ENCODE measurements at places on chromosomes 3 and 15.

DNA sequence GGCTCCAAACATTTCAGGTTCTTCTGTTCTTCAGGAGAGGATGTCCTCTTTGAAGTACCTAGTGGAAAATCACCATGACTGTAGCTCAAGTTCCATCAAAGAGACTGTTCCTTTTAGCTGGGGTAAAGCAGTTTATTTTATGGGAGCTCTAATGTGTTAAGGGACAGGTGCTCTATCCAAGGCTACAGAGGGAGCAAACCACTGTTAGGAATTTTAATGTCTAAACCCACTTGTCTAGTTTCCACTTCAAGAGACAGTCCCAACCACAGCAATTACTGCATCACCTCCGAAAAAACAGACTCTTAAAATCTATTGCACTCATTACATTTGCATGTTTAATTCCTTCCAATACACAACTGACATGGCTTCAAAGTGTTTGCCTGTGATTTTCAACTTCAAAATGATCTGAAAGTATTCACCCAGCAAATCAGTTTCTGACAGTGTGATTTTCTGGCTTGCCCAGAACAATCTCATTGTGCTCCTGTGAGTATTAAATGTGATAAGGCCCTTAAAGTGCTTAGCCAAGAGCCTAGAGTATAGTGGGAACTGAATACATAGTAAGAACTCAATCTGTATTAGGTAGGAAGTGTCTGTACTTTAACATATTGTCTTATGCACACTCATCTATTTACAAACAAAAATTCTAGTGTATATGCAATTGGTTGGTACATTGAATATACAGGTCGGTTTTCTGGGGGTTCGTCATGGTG, 266.5 kb upstream of the CCDC54 start:
- no peak for DNase-seq

DNA sequence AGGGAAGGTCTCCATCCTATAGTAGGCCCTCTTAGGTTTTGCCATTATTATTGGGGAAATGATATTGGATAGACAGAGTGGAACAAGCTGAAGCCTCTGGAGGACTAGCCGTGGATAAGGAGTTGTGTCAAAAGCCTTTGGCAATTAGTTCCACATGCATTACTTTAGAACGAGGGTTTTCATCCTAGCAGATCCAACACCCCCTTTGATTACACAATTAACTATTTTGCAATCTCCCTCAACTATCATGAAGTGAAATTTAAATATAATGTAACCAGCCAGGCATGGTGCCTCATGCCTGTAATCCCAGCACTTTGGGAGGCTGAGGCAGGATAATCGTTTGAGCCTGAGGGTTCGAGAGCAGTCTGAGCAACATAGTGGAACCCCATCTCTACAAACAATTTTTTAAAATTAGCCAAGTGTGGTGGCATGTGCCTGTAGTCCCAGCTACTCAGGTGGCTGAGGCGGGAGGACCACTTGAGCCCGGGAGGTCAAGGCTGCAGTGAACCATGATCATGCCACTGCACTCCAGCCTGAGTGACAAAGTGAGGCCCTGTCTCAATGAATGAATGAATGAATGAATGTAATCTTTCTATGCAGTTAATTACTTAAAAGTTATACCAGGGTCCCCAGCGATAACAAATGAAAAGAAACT, 56.8 kb downstream of the PXYLP1 start:
- no peak for DNase-seq

GRCh38 chr3:114746502-114746901, 400.6 kb downstream of the ZBTB20 start:
- DNase-seq: no peak

DNA sequence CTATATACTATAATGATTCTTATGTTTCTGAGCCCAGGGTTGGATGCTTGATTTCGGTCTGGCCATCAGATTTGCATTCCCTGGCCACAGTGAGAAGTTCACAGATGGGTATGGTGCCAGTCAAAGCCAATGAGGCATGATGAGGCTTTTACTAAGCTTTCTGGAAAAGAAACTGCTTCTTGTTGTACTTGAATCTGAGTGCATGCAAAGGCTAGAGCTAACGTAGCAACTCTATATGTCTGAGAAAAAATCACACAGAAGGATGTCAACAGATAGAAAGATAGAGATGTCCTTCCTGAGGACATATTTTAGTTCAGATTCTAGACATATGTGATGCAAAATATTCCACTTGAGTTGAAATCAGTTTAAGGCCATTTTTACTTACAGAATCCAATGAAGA, 608.1 kb downstream of the ROBO1 start:
- no peak for DNase-seq

DNA sequence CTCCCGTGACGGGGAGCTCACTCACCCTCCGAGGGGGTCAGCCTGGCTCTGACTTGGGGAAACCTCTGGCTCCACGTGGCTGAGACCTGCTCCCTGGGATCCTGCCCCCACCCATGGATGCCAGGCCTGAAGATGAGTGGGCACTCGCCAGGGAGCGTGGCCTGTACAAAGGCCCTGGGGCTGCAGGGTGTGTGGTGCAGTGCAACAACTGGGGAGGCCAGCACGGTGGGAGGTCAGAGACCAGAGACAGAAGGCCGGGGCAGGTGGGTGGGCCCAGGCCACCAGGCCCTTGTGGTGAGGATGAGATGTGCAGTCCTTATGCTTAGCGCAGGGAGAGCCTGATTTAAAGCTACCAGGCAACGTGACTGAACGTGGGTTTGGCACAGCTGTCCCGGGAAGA, 5.0 kb downstream of the DNAJB8 start:
- DNase-seq: no peak

DNA sequence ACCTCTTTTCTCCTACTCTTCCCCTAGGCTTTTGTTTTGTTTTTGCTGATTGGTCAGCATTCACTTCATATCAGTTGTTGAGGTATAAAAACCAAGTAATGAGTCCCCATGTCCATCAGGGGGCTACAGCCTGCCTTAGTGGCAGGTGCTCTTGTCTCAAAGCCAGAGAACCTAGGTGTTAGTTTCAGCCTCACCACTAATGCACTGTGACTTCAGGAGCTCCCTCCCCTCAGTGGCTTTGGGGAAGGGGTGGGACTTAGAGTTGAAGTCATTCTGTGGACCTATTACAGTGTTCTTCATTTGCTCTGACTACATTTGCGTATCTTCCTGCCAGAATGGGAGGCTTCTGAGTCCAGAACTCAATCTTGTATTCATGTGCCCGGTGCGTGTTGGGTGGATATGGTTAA, 41.6 kb downstream of the NR2C2 start:
- no peak for DNase-seq

DNA sequence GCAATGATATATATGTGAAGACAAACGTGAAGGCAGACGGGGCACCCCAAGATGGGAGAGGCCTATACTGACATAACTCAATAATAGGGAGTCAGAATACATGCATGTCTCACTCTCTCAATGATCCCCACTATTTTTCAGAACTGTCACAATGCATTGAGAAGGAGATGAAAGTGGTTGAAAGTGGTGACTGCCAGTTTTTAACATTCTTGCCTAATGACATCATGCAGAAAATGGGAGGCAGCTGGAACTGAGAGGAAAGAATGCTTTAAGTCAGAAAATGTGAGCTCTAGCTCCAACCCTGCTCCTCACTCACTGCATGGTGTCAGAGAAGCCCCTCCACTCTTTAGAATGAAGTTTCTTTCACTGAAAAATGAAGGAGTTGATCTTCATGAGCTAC, 55.3 kb upstream of the P2RY1 start:
- no peak for DNase-seq

GRCh38 chr3:170813266-170813665, 56.7 kb downstream of the RPL22L1 start:
- DNase-seq: no peak

- no peak for DNase-seq
Observed at GRCh38 chr3:100103558-100104441, 10.5 kb downstream of the FILIP1L start.

DNA sequence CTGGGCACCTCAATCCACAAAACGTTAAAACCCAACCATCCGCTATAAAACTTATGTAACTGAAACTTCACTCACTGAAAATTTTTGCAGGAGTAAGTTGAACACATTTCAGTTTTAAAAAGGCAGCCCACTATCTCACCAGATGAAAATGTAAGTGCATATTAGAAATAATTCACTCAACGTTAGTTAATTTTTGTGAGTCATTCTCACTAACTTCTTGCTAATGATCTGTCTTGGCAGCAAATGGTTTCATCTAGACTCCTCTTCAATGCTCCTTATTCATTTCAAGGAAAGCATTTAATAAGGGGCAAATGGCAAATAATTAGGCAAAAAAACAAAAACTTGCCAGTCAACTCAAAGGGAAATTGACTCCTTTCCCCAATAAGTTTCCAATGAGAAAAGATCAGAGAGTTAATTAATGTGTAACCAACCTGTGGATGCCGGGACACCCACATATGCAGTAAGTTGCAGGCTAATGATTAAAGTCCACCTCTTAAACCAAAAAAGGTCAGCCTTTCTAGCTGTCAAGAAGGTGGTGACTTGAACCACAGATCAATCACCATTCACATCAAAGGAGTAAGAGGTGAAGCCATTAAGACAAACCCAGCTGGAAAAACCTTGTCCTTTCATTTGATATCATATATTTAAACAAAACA, 22.9 kb upstream of the PRICKLE2 start:
- DNase-seq: no peak

GRCh38 chr3:57956119-57956832, 51.9 kb upstream of the FLNB start:
- no peak for DNase-seq

GRCh38 chr15:71612397-71612722, 198.0 kb upstream of the NR2E3 start:
- no peak for DNase-seq

DNA sequence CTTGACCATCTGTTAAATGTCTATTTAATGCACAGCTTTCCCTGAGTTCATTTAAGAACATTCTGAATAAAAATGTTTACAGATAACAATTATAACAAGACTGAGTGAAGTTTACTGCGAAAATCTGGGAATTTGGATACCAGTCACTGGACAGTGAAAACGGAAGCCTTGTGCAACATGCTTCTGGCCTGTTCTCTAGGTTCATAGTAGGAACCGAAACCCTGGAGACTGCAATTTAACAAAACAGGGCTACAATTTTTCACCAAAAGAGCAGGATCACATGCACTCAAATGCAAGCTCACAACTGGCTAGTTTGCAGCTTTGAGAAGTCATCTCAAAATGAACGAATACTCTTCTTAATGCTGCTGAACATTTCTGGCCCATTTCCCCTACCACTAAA, 435.9 kb downstream of the NR2F2 start:
- DNase-seq: no peak

GRCh38 chr3:147793841-147794240, 384.7 kb downstream of the ZIC1 start:
- DNase-seq: no peak

DNA sequence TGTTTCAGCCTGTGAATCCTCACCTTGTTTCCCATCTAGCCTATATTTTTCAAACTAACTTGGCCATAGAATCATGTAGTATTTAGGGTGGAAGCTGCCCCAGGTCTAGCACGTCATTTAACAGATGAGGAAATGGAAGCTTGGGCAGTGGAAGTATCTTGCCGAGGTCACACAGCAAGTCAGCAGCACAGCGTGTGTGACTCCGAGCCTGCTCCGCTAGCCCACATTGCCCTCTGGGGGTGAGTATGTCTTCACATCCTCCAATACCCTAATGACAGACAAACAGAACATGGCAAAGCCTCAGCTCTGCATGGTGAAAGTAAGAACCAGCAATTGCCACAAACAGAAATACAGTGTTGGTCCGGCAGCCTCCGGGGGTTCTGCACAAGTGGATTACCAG, 2.2 kb upstream of the CCR5 start:
- peak; percentile 30 for DNase-seq

DNA sequence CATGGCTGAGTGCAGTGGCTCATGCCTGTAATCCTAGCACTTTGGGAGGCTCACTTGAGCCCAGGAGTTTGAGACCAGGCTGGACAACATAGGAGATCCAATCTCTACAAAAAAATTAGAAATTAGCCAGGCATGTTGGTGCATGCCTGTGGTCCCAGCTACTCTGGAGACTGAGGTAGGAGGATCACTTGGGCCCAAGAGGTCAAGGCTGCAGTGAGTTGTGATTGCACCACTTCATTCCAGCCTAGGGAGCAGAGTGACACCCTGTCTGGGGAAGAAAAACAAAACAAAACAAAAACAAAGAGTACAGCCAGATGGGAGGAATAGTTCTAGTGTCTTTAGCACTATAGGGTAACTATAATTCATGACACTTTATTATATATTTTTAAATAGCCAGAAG, 26.2 kb upstream of the COMMD4 start:
- no peak for DNase-seq

DNA sequence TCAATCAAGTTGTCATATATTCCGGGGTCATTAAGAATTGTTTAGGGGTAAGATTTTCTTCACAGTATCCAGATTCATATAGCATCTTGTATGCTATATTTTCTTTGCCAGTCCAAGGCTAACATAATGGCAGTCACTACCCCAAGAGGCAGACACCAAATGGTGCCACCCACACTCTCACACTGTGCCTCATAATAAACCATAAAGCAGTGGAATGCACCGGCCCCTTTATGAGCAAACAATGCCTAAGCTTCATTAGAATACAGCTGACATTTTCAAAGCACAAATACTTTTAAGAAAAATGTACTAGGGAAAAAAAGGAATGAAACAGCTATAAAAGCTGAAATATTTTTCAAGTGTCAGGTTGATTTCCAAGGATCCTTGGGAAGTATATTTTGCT, 121.6 kb downstream of the TFDP2 start:
- DNase-seq: no peak

- no peak for DNase-seq
Observed at GRCh38 chr3:117719316-117719926, 1009.8 kb downstream of the TUSC7 start.

DNA sequence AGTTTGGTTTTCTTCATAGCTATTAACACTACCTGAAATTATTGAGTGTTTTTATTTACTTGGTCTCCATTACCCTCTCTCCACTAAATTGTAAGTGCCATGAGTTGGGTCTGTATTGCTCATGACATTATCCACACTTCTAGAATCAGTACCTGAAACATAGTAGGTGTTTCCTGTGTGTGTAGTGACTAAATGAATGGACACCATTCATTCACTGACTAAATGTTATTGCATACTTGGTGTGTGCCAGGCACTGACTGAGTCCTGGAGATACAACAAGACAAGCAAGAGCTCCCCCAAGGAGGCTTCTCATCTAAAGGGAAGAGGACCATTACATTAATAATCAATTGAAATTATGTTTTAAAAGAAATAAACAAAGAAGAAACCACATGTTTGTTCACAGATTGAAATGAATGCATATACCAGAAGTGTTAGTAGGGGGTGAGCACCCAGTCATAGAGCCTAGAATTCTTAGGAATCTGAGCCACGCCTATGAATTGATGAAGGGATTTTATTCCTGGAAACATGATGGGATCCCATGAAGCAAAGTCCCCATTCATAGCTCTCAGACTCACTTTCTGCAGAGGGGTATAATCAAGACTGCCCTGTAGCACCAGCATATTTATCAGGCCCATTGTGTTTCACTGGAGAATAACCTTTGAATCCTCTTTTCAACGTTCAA, 31.7 kb upstream of the ATOSA start:
- no peak for DNase-seq

GRCh38 chr3:141123677-141124410, 72.7 kb downstream of the SPSB4 start:
- DNase-seq: no peak
